SK-N-SH (cell line): ENCODE measurements at places on chromosomes 7 and 10.

GRCh38 chr7:48245751-48246472 is 74.7 kb downstream of the ABCA13 start:
- no peak for DNase-seq

GRCh38 chr10:93346694-93347093 is 135.4 kb downstream of the MYOF start:
- DNase-seq = no peak

GRCh38 chr7:151704960-151705635 is 171.8 kb downstream of the PRKAG2 start:
- peak; percentile 85 for DNase-seq

- DNase-seq = peak; percentile 47
These were observed 227.5 kb upstream of the CHRM2 start for GRCh38 chr7:136640977-136641376.

DNA sequence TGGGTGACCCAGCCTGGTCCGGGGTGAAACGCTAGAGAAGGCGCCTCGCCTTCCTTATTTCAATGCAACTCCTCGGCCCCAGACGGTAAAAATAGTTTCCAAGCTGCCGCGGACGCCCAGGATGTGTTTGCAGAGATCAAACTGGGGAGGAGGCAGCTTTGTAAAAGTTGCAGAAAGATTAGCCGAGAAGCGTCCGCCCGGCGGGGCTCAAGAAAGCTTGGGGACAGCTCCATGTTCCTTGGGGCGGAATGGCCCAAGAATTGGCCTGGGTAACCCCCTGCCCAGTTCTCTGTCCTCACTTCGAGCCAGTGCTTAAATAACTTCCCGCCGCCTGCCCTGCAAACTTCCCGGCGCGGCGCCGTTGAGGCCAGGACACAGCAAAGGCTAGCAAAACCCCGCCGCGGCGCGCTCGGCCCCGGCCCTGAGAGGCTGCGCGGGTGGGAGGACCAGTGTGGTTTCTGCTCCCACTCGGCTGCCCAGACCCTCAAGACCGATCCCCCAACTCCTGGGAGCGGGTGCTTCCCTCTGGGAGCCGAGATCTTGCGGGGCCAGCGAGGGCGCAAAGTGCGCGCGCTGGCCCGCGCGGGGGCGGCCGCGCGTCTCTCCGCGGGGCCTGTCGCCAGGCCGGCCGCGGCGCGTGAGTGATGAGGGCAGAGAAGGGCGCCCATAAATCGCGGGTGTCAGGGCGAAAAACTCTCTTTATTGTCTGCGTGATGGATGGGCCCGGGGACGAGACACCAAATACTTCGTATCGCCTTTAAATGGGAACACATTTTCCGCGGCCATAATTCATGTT is 6.3 kb upstream of the ZNF503 start:
- no peak for DNase-seq

DNA sequence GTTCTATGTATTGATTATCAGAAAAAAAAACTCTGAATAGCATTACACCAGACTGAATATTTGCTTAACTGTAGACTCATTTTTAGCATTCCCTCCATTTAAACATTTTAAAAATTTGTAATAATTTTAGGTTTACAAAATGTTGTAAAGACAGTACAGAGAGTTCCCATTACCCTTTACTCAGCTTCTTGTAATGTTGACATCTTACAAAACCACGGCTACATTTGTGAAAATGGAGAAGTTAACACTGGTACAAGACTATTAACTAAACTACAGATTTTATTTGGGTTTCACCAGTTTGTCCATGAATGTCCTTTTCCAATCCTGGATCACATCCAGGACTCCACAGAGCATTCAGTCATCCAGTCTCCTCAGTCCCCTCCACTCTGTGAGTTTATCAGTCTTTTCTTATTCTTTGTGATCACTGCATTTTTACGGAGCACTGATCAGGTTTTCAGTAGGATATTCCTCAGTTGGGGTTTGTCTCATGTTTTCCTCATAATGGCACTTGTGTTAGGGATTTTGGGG is 130.0 kb upstream of the EEPD1 start:
- DNase-seq = no peak

DNA sequence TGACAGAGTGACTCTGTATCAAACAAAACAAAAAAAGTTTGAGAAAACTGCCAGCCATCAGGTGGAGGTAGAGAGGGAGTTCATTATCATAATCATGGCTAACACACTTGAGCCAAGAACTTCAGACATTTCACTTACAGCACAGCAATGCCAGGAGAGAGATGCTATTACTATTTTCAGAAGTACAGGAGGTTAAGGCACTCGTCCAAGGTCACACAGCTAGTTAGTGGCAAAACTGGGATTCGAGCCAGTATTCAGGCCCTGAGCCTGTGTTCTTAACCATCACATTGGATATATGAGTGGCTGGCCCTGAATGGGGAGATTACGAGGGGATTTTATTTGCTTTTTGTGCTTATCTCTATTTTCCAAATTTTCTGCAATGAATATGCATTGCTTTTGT is 24.8 kb upstream of the UNC5B start:
- DNase-seq = no peak

DNA sequence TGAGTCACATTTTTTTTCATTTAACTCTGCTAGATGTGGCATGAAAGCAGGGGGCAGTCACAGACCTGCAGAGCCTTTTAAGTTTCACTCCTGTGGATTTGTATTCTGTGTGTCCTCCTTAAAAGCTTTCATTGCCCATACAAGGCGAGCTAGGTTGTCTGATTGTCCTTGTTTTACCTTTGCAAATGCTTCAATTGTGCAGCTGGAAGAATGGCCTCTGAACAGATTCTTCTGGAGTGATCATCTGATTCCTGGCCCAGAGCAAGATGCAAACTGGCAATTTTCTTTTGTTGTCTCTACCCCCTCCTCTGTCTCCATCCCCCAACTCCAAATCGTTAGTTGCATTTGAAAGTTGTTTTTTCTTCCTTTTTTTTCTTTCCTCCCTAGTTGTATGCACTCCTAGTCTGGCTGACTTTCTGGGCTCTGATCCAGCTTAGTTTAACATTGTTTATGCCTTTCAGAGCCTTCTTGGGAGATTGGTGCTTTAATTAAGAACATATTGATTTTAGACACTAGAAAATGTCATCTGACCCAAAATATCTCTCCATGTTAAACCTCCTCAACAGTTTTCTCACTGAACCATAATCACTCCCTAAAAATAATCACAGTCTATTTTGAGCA is 150.2 kb downstream of the REEP3 start:
- peak; percentile 39 for DNase-seq

GRCh38 chr10:74704629-74705357 is 121.6 kb upstream of the KAT6B start:
- no peak for DNase-seq

DNA sequence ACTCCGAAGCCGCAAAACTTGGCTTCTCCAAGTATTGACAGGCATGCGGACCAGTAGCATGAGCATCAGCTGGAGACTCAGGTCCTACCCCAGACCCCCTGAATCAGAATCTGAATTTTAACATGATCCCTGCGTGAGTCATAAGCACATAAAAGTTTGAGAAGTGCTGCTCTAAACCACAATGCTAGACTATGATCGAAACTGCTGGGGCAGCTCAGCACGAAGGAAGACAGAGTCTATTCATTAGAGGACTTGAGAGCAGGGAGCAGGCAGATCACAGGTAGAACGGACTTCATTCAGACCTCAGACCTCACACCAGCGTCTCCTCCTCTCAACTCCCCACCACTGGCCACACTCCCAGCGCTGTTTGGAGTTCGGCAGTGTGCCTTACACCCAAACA is 16.9 kb downstream of the CAMK2G start:
- no peak for DNase-seq

DNA sequence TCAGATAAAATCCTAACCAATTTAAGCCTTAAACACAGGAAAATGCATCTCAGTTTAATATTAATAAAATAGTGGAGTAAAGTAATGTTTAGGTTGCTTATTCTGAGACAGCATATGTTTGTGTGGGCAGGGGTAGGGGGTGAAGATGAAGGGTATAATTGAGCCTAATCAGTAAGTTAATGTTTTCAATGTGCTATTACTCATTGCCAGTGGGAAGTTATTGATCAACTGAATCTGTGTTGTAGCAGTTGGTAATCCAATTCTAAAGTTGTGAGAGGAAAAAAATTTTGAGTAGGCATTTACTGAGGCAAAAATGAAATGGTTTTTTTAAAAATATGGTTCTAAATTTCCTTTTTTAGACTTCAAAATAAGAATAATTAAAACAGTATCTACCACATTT is 16.5 kb downstream of the CFAP69 start:
- DNase-seq = no peak
